Activated naive CD4-positive, alpha-beta T cell treated with anti-CD3 and anti-CD28 coated beads, Interleukin-2, amount 10 ng/mL, durations not matched to agents 5 hours and 36 hours (primary cell): ENCODE measurements at places on chromosomes 5 and 9. TPM values are rescaled to one million over a fixed set of nuclear protein-coding genes. Genes with fewer than 3 reads are reported as not detected.

IL13 gene
- 4.9 TPM for total RNA-seq

WDR38 gene
- not detected for total RNA-seq

TMEM141 gene
- total RNA-seq: 35.3 TPM

MEIKIN gene
- 1.5 TPM for total RNA-seq

ZNF366 gene
- not detected for total RNA-seq

FOXI1 gene
- not detected for total RNA-seq

ADAMTS2 gene
- total RNA-seq: not detected

GLRA1 gene
- total RNA-seq: not detected

FUT7 gene
- 2.4 TPM for total RNA-seq

MACROH2A1 gene
- 271 TPM for total RNA-seq

FSD1L gene
- total RNA-seq: 3.3 TPM

TENT4A gene
- 33.9 TPM for total RNA-seq

SOHLH1 gene
- not detected for total RNA-seq

AFAP1L1 gene
- total RNA-seq: 0.05 TPM

CPEB4 gene
- total RNA-seq: 13.2 TPM

SUSD3 gene
- 81.9 TPM for total RNA-seq

FAM170A gene
- total RNA-seq: not detected

PDE6A gene
- total RNA-seq: not detected

PCDHA3 gene
- not detected for total RNA-seq

SV2C gene
- total RNA-seq: 0.03 TPM

PCDHA13 gene
- not detected for total RNA-seq

ABO gene
- total RNA-seq: 0.22 TPM

SH3RF2 gene
- total RNA-seq: not detected

SUSD1 gene
- 9.9 TPM for total RNA-seq

ROR2 gene
- total RNA-seq: not detected

GOLGA1 gene
- total RNA-seq: 17.4 TPM

MSX2 gene
- total RNA-seq: not detected

C7 gene
- not detected for total RNA-seq

DMRTA1 gene
- not detected for total RNA-seq

SLC25A2 gene
- 0.45 TPM for total RNA-seq

SH3PXD2B gene
- total RNA-seq: 0.51 TPM

PCDHB10 gene
- total RNA-seq: not detected

SH2D3C gene
- total RNA-seq: 70.6 TPM

UNC13B gene
- total RNA-seq: 0.45 TPM

PCDHGC5 gene
- total RNA-seq: not detected

NR6A1 gene
- 0.19 TPM for total RNA-seq

C8G gene
- total RNA-seq: 1.2 TPM

GPR151 gene
- total RNA-seq: not detected

STARD4 gene
- total RNA-seq: 70.9 TPM

CEL gene
- total RNA-seq: 2.6 TPM

FRMD3 gene
- 0.71 TPM for total RNA-seq
